HAP-1 (cell line): ENCODE measurements at places on chromosomes 1 and 21.
A peak's percentile ranks its signal among the peaks of the same experiment; 100 is the strongest.

DNA sequence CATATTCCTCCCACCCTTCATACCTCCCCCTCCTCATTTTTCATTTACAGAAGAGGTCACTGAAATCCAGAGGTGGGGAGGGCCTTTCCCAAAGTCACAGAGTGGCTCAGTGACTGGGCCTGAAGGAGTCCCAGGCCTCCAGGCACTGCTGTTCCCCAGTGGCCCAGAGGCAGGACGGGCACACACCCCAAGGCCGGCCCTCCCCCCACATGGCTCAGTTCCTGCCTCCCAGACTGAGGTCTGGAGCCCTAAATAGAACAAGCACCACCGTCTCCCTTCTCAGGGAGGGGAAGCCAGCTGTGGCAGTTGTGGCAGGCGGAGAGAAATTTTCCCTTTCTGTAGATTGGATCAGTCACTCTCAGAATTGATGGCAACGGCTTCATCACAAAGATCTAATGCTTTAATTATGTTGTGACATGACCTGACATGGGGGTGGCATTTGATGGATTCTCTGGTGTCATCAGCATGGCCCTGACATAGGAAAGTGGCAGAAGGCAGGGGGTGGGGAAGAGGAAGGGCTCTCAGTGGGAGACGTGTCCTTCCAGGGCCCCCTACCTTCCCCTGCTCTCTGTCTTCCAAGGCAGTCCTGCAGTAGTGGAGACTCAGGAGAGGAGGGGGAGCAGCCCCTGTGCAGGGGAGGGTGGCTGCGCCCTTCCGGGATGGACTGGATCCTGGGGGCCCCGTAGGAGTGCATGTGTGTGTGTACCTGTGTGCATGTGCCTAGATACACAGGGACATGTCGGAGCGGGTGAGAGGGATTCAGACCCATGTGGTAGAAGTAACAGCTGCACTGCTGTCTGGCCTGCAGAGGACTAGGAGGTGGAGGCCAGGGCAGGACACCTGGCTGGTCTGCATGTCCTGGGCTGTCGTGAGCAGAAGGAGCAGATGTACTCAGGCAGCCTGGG, 41.2 kb upstream of the FOXO6 start:
- DNase-seq = no peak

GRCh38 chr1:155334962-155335361, 14.3 kb downstream of the RUSC1 start:
- no peak for DNase-seq

- DNase-seq = peak; percentile 90
Measured at GRCh38 chr1:101996825-101997465, at the start of gene OLFM3. OLFM3 (minus strand) TSS chr1:101996926.

DNA sequence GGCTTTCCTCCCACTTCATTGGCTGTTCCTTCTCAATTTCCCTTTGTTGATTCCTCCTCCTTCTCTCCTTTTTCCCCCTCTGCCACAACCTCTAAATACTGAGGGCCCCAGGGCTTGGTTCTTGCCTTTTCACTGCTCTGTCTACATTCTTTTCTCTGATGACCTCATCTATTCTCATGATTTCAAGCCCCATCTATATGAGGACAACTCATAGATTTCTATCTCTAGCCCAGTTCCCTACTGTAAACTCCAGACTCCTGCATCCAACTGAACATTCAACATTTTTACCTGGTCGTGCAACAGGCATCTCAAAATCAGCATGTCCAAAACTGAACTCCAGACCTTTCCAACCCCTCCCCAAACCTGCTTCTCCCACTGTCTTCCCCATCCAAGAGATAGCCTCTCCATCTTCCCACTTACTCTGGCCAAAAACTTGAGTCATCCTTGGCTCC, 11.5 kb upstream of the SLC9A1 start:
- no peak for DNase-seq

- no peak for DNase-seq
Measured at GRCh38 chr1:234605983-234606783, 3.8 kb downstream of the IRF2BP2 start.

GRCh38 chr1:225504776-225505175, 76.9 kb upstream of the LBR start:
- DNase-seq = no peak

DNA sequence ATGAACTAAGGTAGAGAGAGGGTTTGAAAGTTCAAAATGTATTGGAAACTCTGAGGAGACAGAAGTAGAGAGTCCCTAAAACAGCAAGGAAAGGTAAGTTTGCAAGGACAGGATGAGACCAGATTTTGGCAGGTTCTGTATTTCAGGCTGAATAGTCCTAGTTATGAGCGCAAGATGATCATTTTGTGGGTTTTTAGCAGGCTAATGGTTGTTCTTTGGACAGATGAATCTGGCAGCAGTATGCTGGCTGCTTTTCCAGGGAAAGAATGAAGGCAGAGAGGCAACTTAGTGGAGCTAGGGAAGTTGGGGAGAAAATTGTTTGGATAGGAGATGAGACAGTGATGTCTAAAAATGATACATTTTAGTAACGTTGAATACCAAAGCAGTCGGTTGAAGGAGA, 243.5 kb upstream of the NRIP1 start:
- no peak for DNase-seq

DNA sequence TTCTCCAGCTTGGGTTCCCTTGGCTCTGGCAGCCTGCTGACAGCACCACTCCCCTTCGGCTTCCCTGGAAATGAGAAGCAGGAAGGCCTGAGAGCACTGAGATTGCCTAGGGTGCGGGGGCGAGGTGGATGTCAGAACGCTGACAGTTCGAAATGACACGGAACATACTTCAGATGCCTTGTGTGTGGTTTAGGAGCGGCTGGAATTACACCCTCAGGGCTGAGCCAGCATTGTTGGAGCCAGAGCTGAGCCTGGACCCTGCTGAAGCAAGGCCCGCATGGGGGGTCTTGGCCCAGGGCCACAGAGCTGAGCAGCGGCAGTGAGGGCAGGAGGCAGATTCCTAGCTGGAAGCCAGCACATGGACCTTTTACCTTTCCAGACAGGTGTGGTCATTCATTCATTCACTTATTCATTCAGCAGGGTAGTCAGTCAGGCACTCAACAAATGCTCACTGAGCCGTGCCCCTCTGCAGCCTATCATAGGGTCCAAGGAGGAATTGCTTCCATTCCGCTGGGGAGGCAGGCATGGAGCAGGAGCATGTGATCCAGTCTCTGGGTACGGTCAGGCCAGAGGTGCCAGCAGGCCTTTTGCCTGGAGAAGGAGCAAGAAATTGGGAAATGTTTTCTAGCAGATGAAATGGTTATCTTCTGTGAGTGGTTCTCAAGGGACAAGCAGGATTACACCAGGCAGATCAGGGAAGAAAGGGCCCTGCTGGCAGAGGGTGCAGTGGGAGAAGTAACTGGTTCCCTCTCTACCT, 6.6 kb upstream of the FOXE3 start:
- DNase-seq = no peak

GRCh38 chr1:59083946-59084865, 212.7 kb upstream of the FGGY start:
- DNase-seq = no peak

GRCh38 chr1:60461925-60462595, 388.5 kb upstream of the C1orf87 start:
- DNase-seq = no peak

GRCh38 chr1:5349526-5349925, 642.7 kb downstream of the NPHP4 start:
- no peak for DNase-seq

- DNase-seq = no peak
Measured at GRCh38 chr1:202249846-202250245, 56.2 kb downstream of the LGR6 start.

DNA sequence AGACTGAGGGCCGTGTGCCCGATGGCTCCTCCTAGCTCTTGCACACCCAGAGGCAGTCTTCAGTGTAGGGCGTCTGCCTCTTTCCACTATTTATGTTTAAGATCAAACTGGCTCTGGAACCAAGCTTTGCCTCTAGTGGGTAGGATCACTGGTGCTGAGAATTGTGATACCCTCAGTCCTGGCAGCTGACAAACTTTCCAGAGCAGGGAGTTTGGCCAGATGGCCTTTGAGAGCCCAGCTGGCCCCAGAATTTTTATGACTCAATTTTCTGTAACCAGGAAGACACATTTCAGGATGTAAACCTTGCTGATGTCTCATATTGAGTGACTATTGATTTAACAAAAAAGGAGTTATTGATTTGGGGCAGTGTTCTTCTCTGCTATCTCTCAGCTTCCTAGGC, 6.7 kb downstream of the COQ8A start:
- DNase-seq = no peak

GRCh38 chr1:53361541-53361961, 33.7 kb upstream of the LRP8 start:
- no peak for DNase-seq

DNA sequence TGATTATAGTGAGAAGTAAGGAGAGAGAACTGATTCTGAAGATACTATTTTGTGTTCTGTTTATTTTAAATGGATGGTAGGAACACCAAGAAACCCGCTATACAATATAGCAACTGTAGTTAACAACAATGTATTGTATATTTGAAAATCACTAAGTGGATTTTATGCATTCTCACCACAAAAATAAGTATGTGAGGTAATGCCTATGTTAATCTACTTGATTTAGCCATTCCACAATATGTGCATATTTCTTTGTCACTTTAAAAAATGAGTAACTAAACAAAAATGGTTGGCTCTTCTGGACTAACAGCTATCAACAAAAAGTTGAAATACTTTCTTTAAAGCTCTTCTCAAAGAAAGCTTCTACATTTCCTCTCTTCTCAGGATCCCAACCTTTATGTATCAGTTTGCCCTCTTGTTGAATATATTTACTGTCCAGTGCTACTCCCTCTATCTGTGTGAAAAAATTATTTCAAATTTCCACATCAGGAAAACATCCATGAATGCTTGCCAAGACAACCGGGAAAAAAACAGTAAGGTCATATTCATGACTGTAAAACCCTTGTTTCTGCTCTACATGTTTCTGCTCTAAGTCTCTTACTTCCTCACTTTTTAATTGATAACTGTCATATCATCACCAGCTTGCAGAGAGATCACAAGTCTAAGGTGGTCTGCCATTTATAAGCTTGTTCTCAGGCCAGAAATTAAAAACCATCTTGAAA, 27.0 kb downstream of the CLCA4 start:
- DNase-seq = no peak

DNA sequence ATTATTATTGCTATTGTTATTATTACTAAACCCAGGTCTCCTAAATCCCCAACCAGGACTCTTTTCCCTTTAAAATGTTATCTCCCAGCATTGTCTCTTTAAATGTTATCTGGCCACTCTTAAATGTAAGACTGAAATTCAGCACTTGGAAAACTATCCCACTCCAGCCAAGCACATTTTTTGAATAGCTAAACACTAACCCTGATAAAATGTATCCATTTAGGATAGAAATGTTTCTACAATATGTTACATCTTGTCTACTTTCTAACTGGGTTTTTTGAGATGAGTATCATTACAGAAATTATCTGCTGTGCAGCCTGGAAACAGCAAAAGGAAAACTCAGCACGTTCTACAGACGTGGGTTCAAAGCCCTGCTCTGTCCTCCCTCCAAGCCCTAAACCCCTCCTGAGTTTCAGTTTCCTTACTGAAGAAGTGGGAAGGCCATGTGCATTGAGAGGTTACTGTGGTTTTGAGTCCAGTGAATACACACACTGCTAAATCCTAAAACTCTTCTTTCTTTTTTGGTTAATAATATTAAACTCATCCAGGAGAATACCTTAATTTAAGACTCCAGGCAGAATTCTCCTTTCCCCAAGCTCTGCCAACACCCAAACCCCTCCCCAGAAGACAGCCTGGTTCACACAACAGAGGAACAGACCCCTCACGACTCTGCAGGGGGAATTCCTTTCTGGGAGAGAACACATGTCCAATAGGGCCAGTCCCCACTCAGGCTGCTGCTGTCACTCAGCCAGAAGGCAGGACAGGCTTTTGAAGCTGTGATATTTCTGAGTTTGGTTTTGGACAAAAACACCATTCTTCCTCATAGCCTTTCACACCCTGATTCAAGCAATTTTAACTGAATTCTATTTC, 41.9 kb downstream of the HIVEP3 start:
- DNase-seq = no peak

GRCh38 chr1:163047951-163048659, 21.1 kb upstream of the RGS4 start:
- no peak for DNase-seq
